ENCODE measurements at places on chromosomes 7 and 10.
A peak's percentile ranks its signal among the peaks of the same experiment; 100 is the strongest.

GRCh38 chr10:109866168-109866994, 56.9 kb downstream of the XPNPEP1 start:
- peak; percentile 16 for DNase-seq

- no peak for DNase-seq
Observed at GRCh38 chr7:50448823-50449222, 1.3 kb downstream of the FIGNL1 start.

GRCh38 chr10:68434657-68435056, 27.6 kb upstream of the RUFY2 start:
- no peak for DNase-seq

DNA sequence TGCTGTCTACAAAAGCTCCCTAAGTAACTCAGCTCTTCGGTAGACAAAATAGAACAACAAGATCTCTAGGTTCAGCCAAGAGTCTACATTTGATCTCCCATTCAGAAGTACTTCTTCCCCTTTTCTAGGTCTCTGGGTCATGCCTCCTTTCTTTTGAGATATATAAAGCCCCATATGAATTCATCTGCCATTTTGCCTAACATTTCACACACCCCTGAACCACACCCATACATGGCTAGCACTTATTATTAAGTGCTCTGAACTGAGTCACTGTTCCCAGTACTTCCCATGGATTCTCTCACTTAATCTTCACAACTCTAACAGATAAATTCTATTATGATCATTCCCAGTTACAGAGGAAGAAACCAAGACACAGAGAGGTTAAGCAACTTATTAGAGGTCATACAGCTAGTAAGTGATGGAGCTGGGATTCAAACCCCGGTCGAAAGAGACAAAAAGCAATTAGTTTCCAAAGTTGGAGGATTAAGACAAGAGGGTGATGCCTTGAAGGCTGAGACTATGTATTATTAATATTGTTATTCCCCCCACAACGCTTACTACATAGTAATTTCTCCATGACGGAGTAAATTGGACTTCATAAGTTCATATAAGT, 17.3 kb downstream of the MYOF start:
- DNase-seq: peak; percentile 38

- DNase-seq: no peak
Observed at GRCh38 chr10:27100813-27101347, 586 bp upstream of the ANKRD26 start.

DNA sequence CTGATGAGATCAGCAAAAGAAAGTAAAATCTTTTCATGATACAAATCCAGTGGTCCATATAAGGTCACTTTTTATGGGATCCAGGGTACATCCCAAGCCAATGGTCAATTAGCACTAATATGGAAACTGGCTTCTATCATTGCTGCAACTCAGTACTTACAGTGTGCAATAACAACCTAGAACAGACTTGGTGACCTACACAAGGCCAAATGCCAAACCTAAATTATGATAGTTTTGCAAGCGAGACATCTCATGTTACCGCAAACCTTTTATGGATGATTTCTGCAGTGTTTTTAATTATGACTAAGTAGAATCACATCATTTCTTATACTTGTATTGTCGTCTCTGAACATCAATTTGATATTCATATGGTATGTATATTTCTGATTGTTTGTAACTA, 583.5 kb upstream of the SEMA3D start:
- peak; percentile 13 for DNase-seq

DNA sequence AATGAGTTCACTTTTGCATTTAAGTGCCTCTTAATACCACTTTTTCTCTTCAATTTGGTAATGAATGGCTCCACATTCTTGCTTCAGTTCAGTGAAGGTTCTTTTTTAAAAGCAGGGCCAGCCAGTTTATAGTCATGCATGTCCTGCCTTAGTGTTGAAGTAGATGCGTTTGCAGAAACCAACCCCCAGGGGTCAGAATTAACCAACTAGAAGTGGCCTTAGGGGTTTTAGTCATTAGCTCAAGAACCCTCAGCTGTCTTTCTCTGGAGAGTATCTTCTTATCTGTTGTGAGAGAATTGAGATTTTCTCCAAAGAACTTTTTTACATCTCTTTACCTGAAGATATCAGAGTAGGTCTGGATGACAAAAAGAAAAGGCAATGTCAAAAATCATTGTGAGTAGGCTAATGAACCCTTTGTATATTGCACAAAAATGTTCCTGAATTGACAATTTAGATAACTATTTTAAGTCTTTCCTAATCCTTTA, 82.2 kb downstream of the PIK3CG start:
- peak; percentile 70 for DNase-seq

- no peak for DNase-seq
Observed at GRCh38 chr7:318476-318875, 28.5 kb downstream of the FOXL3 start.

DNA sequence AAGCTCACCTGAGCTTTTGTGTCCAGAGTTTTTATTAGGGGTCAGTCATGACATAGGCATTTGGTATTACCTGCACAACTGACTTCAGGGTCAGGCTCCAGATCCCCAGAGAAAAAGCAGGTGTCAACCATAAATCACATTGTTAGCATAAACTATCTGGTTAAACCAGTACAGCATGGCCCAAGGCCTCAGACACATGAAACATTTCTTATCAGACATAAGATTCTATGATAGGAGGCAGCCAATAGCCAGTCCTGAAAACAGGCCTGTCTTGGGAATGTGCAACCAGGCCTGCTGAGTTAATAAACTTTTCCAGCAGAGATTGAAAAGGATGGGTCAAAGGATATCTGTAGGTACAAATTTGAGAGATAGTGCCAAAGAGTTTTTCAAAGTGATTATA, 116.1 kb downstream of the TPST1 start:
- no peak for DNase-seq

- DNase-seq: no peak
Observed at GRCh38 chr10:70093335-70093944, 39.2 kb downstream of the AIFM2 start.

GRCh38 chr10:127410030-127410429, 139.1 kb upstream of the NPS start:
- DNase-seq: no peak

DNA sequence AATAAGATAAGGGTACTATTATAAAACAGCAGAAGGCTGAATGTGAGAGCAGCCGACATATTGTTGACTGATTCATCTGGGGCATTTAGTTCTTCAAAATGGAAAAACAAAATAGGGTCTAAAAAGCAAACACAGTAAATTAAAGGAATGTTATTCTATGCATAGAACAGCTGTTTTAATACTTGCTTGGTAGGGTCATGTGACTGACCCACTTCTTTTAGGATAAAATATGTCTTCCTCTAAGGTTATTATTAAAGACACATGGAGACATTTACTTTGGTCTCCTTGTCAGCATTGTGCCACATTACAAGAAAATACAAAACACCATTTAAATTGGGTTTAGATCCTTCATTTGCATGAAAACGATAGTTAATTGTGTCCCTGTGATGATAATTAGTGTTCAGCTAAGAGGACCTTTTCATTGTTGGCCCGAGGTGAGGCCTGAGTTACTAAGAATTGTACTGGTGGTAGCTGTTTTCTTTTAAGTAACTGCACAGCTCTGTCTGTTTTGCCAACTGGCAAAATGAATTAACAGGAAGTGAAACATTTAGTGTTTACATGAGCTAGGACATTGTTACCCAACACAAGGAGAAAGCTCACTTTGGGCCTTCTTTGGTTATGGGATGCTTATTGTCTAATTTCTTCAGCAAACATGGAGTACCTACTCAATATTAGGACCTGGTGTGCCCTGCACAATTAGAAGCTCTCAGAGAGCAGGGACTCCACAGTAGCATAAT, 764.4 kb downstream of the LRMDA start:
- DNase-seq: no peak

DNA sequence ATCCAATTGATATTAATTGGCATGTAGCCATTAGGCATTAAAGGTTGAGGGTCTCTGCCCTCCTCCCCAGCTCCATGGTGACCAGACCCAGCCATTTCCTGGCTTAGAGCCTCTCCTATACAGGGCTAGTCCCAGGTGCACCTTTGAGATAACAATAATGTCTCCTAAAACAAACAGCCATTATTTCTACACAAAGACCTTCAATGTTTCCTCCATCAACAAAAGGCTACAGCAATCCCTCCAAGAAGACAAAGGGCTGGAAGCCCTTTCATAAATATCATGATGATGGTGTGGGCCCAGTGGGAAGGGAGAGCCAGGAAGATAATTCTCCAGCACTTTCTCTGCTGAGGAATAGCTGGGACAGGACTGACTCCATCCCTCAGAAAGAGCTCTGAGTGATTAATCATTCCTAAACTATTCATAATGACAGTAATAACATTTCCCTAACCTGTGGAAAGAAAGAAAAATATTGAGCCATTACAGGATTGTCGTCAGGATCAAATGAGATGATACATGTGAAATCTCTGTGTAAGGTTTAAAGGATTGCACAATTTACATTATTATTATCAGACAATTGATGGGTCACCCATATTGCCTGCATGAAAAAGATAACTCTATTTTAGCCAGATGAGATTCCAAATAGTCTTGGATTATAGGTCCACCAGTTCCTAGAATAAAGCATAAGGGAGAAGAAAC, 10.2 kb downstream of the PKD2L1 start:
- DNase-seq: no peak

- DNase-seq: no peak
Observed at GRCh38 chr7:155268921-155269650, 28.6 kb upstream of the INSIG1 start.

- DNase-seq: no peak
Observed at GRCh38 chr7:152568972-152569371, 107.0 kb downstream of the XRCC2 start.

DNA sequence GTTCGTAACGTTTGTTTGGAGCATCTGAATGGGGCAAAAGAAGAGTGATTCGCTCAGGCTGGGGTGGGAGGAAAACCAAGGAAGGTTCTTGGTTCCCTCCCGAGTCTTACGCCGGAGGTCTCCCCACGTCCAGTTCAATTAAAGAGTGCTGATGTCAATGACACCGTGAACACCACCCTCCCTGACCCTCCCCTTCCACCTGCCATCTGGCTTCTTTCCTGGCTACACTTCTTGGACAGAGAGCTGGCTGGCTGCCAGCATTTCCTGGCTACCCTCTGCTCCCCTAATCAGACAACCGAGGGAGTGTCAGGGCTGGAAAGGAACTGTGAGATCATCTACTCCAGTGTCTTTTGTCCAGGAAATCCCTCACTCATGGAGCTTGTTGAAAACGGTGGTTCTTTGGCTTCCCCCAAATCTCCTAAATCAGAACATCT, 24.1 kb upstream of the FFAR4 start:
- DNase-seq: peak; percentile 44

- DNase-seq: peak; percentile 59
Observed at GRCh38 chr7:16712916-16713315, 40.6 kb upstream of the TSPAN13 start.

DNA sequence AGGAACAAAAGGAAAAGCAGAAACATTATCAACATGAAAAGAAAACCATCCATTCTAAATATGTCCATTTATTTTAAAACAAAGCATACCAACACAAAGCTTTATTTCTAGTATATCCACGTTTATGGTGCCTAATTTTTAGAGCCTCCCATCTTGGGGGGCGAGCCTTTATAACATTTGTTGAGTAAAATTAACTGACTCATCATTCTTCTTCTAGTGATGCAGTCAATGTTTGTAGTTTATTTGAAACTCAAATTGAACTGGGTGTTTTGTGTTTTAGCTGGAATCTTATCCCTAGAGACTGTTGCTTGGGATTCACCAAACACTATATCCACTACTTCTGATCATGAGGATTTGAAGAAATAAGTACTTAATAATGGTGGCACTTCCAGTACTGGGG, 366.4 kb upstream of the NPVF start:
- DNase-seq: no peak

- no peak for DNase-seq
Observed at GRCh38 chr10:84306751-84307384, 21.5 kb upstream of the CCSER2 start.

DNA sequence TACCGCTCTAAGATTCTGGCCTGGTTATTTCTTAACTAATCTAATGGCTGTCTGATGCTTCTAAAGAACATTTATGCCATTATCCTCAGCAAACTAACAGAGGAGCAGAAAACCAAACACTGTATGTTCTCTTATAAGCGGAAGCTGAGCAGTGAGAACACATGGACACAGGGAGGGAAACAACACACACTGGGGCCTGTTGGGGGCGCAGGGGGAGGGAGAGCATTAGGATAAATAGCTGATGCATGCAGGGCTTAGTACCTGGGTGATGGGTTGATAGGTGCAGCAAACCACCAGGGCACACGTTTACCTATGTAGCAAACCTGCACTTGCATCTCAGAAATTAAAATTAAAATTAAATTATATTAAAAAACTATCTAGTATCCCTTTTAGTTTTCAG, 853.5 kb downstream of the GATA3 start:
- no peak for DNase-seq

DNA sequence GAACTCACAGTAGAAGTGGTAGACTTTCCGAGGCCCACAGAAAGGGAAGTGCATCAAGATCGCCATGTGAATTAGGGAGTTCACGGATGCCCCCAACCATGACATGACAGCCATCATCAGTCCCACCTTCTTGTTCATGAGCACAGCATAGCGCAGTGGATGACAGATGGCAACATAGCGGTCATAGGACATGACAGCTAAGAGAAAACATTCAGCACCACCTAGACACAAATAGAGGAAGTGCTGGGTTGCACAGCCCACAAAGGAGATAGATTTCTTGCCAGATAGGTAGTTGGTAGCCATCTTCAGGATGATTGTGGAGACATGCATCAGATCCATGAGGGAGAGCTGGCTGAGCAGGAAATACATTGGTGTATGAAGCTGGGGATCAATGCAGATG, 342 bp downstream of the OR2AE1 start:
- DNase-seq: no peak

DNA sequence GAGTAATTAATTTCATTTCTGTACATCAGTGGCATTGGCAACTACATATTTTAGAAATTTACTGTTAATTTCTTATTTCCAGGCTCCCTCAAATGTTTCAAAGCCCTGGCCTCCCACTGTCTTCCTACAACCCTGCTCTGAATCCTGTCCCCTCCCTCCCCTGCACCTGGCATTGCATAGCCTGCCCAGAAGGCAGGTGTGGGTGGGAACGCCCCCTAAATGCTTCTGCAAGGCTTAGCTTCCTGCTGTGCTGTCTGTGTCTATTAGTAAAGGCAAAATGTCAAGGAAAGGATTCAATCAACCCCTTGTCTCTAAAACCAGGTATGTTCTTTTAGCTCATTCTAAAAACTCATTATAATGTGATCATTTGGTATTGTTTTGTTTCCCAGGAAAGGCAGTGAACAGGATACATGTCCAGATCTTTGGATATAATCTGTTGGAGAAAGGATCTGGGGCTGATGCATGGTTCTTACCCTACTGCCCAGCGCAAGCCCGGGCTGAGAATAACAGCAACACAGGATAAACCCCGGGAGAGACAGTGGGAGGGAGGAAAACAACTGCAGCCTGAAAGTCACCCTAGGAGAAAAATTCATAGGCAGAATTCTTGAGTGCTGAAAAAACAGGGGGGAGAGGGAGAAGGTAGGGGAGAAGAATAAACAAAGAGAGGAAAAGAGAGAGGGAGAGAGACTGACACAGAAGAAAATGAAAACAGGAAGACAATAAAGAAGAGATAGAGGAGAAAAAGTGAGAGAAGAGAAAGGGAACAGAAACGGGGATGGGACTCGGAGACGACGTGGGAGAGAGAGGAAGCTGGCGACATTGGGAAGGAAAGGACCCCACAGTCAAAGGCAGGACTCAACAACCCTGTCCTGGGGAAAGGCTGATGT, 589 bp downstream of the ZNF488 start:
- DNase-seq: no peak

- DNase-seq: peak; percentile 93
Observed at GRCh38 chr10:24465891-24466818, 257.2 kb downstream of the KIAA1217 start.

- peak; percentile 68 for DNase-seq
Observed at GRCh38 chr7:16891338-16891737, 9.6 kb upstream of the AGR3 start.

Data from EL (cell line).